ENCODE measurements at places on chromosomes 7 and 10.

GRCh38 chr10:128802062-128802461, 665.0 kb upstream of the MGMT start:
- DNase-seq: no peak

GRCh38 chr10:103265717-103266329, 11.1 kb upstream of the INA start:
- no peak for DNase-seq

- no peak for DNase-seq
Measured at GRCh38 chr7:105337529-105337928, 51.2 kb downstream of the SRPK2 start.

DNA sequence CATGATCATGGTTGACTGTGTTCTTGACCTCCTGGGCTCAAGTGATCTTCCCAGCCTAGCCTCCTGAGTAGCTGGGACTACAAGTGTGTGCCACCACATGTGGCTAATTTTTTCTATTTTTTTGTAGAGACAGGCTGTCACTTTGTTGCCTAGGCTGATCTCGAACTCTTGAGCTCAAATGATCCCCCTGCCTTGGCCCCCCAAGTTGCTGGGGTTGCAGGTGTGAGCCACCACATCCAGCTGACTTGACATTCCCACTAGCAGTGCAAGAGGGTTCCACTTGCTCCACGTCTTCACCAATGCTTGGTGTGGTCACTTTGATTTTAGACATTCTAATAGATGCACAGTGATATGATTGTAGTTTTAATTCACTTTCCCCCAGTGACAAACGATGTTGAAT, 25.1 kb downstream of the CYP26A1 start:
- DNase-seq: no peak

DNA sequence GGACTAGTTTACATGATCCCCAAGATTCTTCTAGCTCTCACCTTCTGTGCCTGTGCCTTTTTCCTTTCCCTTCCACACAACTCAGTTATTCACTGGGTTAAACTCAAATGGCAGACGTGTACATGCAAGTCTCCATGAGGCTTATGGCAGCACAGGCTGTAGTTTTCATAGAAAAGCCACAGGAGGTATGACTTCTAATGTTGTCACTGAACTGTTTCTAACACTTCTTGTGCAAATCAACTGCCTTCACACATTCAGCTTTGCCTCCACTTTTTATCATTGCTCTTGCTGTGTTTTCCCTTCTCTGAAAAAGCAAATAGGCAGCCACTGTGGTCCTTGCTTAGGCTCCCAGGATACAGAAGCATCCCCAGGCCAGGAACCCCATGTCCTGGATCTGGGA, 5.3 kb upstream of the GIMAP5 start:
- no peak for DNase-seq
